ENCODE measurements at places on chromosomes 1 and 21.

DNA sequence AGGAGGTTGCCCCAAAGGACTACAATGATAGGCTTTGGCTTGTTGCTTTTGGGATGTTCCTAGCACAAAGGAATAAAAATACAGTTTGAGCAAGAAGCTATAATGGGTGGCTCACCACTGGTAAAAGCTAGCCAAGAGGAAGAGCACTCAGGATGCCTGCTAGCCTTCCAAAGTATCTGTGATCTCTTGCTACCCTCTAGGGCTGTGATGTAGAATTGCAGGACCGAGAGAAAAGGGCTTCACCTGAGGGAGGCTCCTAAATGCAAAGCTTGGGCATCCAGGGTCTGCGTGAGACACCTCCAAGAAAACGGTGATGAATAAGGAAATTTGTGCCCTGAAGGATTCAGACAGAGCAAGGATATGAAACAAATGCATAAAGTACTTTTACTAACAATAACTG, 17.7 kb downstream of the IVL start:
- DNase-seq, result no peak

- no peak for DNase-seq
These were observed 22.2 kb upstream of the CAPZB start for GRCh38 chr1:19507516-19507915.

GRCh38 chr1:166902279-166902678, 26.2 kb upstream of the TADA1 start:
- no peak for DNase-seq

DNA sequence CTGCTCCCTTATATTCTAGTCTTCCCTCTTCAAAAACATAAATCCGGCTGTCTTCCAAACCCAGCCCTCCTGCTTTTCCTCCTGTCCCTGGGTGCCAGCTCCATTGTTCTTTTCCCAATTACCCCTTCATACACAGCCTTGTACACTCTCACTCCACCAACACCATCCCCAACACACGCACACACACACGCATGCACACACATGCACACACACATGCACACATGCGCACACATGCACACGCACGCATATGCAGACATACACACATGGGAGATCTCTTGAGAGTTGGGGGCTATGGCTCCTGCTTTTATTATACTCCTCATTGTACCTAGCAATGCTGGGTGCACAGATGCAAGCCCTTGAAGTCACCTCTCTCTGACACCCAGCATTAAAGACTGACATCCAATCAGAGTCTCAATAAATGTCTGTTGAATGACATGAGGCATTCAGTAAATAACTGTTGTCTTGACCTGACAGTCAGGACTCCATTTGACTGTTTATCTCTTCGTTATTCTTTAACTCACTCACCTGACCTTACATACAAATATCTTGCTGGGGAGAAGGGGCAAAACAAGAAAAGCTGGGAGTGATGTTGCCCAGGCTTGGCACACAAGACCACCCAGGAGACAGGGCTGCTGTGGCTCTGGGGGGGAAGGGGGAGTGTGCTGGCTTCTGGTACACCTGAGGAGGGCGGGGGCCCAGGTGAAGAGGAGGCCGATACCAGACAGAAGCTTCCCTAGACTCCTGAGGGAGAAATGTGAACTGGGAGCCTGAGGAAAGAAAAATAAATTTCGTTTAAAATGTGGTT, 16.0 kb downstream of the ABCA4 start:
- DNase-seq, result no peak

- no peak for DNase-seq
These were observed 262.9 kb downstream of the RHOU start for GRCh38 chr1:228998179-228998578.

DNA sequence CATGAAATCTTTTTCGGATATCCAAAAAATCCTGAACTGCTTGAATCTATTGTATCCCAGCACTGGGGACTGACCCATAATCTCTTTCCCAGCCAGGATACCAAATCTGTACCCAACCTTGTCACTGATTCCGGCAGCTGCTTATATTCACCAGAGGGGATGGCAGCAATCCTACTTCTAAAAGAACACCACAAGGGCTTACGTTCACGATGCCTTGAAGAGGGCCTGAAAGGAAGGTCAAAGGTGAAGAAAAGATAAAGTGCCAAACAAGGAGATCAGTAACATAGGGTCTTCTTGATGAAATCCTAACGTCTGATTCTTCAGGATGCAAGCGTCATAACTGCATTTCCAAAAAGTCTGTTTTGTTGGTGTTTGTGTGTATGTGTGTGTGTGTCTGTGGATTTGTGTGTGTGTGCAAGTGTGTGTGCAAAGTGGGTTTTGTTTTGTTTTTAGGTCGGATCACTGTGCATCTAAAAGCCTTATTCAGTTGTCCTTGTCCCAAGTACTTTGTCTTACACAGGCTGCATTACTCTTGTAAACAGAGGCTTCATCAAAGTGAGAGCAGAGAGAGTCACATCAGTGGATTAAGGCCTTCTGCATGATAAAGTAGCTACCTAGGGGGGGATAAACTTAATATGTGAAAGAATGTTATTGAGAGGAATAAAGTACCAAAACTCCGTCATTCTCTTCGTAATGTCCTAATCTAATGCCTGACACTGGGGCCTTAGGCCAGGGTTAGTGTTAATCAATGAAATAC, 179.3 kb downstream of the BARHL2 start:
- no peak for DNase-seq

DNA sequence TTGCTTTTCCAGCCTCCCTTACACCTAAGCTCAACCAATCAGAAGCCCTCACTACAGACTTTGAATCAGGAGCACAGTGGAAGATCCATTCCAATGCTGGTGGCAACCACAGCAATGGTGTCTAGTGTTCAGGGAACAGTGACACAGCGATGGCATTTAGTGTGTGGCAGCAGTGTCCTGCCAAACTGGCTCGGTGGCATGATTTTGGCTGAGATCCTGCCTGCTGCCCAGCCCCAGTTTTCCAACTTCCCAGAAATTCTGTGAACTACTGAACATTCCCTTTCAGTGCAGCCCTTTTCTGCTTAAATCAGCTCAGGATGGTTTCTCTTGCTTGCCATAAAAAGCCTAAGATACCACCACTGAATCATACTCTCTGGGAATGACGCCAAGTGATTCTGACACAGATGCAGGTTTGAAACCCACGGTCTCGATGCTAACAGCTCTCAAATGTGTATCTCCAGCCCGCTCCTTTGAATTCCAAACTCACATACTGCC, 8.8 kb downstream of the ASAP3 start:
- DNase-seq, result no peak

GRCh38 chr1:210465150-210465549, 136.4 kb downstream of the HHAT start:
- no peak for DNase-seq

DNA sequence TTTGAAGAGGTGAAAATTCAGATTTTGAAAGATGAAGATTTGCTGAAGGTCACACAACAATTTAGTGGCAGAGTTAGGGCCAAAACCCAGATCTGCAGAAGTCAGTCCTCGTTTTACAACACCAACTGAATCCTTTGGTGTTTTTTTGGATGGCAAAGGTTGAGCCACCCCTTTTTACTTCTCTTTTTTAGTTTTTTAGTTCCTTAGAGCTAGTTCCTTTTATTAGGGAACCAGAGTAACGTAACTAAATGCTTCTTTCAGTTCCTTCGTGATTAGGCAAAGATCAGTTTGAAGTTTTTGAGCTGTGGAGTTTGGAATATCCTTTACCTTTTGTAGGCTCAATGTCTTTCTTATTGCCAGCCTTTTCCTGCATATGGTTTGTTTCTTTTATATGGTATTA, 67.9 kb upstream of the ARID1A start:
- DNase-seq, result no peak

- no peak for DNase-seq
These were observed 430.4 kb upstream of the RUNX1 start for GRCh38 chr21:35479529-35479928.

DNA sequence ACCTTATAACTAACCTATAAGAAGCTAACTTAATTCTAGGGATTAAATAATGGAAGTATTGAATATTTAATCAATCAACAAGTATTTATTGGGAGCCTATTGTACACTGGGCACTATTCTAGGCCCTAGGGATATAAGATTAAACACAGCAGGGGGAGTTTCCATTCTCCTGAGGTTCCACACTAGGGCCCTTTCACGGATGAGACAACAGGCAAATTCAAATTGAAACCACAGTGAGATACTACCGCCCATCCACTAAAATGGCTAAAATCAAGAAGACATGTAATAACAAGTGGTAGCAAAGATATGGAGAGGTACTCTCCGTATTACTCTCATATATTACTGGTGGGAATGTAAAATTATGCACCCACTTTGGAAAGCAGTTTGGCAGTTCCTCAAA, 674.4 kb downstream of the KIF26B start:
- no peak for DNase-seq

GRCh38 chr1:208603721-208604120, 359.5 kb upstream of the PLXNA2 start:
- DNase-seq, result no peak

- no peak for DNase-seq
These were observed 578.3 kb upstream of the NR5A2 start for GRCh38 chr1:199449221-199449620.

GRCh38 chr1:170856455-170856854, 78.9 kb upstream of the MROH9 start:
- no peak for DNase-seq

- no peak for DNase-seq
These were observed 76.5 kb downstream of the TENT5C start for GRCh38 chr1:117682372-117682771.
